Natural killer cell (primary cell): ENCODE measurements at places on chromosomes 4 and X. TPM values are rescaled to one million over a fixed set of nuclear protein-coding genes. Genes with fewer than 3 reads are reported as not detected.

GSX2 gene
- total RNA-seq: not detected

- peak; percentile 41 for DNase-seq
- H3K4me1 ChIP-seq: no peaks in the 10 kb centered on the region
- no peak overlapping the region for H3K27ac ChIP-seq
- H3K36me3 ChIP-seq: no peaks in the 10 kb centered on the region
- no peak overlapping the region for H3K4me3 ChIP-seq
- H3K27me3 ChIP-seq: no peaks in the 10 kb centered on the region
Measured at GRCh38 chrX:46381630-46382029, 163.6 kb downstream of the ZNF674 start.

ARHGEF9 gene
- 69.1 TPM for total RNA-seq

DNA sequence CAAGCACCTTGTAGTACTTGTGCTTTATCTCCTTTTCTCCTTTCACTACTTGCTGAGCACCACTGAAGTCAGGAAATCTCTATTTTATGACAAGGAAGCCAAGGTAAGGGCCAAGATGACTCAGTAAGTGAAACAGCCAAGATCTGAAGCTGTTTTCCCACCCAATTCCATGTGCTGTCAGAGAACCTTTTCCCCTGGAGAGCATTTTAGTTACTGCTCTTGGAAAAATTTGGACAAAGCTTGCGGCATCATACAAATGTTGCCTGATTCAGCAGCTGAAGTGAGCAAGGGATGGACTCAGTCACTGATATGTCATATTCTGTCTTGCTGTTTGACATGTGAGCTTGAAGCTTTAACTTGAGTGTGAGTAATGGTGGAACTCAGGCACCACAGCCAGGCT is 391.4 kb downstream of the RAB28 start:
- H3K4me3 ChIP-seq: no peak overlapping the region
- H3K27ac ChIP-seq: no peak overlapping the region
- no peak for DNase-seq
- no peaks in the 10 kb centered on the region for H3K4me1 ChIP-seq

GRCh38 chrX:13699183-13699826 is 10.4 kb downstream of the RAB9A start:
- no peak for DNase-seq
- peak overlapping the region; percentile 67 for H3K27ac ChIP-seq
- no peaks in the 10 kb centered on the region for H3K27me3 ChIP-seq
- peaks cover 57% of the 10 kb centered on the region for H3K4me1 ChIP-seq
- peaks cover 3% of the 10 kb centered on the region for H3K36me3 ChIP-seq

DNA sequence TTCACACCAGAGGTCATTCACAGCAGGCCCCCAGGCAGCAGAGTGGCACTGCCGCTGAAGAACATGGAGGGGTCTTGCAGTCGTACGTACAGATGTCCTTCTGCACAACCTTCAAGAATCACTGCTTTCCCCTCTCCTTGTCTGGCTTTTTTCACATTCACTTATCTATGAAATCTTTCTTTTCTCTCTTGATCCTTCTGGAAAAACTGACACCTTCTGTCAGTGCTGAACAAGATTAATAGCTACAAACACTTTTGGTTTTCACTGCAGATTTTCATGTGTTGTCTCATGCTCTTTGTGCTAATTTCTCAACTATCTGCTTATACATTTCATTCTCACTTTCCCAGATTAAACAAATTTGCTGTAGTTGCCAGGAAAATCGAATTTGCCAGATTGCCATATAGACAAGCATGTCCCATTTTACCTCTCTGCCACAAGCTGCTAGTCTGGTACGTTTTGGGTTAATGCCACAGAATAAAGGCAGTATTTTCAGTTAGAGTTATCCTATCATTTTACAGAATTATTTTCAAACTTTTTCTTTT is 83.1 kb downstream of the RPS3A start:
- H3K27me3 ChIP-seq: no peaks in the 10 kb centered on the region
- DNase-seq: no peak
- H3K27ac ChIP-seq: no peak overlapping the region

DNA sequence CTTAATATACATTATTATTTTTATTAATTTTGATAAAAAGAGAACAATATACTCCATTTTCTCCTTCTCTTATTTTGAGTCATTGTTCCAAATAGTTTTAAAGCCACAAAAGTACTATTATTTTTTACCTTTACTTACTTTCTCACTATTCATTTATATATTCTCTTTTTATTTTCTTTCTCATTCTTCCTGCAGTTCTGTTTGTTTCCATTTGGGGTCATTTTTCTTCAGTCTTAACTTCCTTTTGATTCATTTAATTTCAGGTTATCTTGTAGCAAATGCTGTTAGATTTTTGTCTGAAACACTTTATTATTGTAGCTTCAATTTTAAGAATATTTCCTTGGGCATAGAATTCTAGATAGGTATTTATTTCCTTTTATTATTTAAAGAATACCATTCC is 438.6 kb upstream of the EPHA5 start:
- DNase-seq: no peak
- no peak overlapping the region for H3K27ac ChIP-seq
- no peaks in the 10 kb centered on the region for H3K27me3 ChIP-seq
- no peaks in the 10 kb centered on the region for H3K4me1 ChIP-seq
- no peak overlapping the region for H3K4me3 ChIP-seq

GRCh38 chr4:167210166-167210565 is 24.1 kb downstream of the SPOCK3 start:
- H3K27me3 ChIP-seq: no peaks in the 10 kb centered on the region
- no peak overlapping the region for H3K4me3 ChIP-seq
- H3K36me3 ChIP-seq: no peaks in the 10 kb centered on the region
- no peak for DNase-seq
- no peaks in the 10 kb centered on the region for H3K4me1 ChIP-seq

DNA sequence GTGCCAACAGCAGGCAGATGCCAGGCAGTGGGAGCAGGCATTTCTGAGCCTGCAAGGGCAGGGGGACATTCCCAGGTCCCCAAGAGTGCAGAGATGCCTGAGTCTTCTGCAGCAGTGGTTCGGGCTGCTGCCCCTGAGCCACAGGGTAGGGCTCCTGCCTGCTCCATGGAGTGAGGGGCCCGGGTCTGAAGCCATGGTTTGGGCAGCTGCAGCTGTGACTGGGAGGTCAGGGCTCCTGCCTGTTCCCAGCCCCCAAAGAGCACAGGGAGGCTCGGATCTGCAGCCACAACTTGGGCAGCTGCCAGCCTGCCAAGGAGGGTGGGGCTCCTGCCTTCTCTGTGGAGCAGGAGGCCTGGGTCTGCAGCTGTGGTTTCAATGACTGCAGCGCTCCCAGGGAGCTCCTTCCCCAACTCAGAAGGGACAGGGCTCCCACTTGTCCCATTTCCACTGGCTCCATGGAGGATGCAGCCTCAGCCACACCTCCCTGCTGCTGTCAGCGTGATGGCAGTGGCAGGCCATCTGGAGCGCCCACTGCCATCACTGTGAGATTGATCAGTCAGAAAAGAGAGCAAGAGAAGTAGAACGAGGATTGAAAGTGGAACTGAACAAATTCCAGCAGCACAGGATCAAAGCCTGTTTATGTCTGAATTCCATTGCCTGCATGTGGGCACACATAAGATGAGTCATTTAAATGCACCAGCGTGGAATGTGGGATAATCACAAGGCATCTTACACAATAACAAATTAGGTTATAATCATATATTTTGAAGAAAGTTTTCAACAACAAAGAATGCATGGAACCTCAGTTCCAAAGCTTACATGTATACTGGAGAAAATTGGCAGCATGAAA is 93.1 kb upstream of the CXorf51A start:
- no peaks in the 10 kb centered on the region for H3K36me3 ChIP-seq
- DNase-seq: no peak
- H3K4me1 ChIP-seq: no peaks in the 10 kb centered on the region
- no peak overlapping the region for H3K4me3 ChIP-seq
- H3K27ac ChIP-seq: no peak overlapping the region

DNA sequence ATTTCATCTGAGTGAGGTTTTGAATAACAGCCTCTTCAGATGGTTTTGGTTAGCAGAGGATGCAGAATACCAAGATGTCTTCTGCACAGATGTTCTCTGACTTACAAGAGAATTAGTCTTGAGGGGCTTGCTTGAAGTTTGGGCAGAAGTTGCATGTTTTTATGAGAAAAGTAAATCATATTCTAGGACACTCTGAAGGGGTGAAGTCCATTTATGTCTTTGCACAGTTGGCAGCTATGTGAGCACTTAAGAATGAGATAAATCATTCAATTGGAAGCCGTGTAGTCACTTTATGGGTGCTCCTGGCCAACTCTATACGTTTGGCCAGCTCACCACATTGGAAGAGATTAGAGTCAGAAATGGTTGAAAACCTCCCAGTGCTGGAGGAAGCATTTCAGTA is 252.7 kb upstream of the KCNIP4 start:
- no peak overlapping the region for H3K4me3 ChIP-seq
- H3K36me3 ChIP-seq: no peaks in the 10 kb centered on the region
- no peak overlapping the region for H3K27ac ChIP-seq
- no peaks in the 10 kb centered on the region for H3K4me1 ChIP-seq

DNA sequence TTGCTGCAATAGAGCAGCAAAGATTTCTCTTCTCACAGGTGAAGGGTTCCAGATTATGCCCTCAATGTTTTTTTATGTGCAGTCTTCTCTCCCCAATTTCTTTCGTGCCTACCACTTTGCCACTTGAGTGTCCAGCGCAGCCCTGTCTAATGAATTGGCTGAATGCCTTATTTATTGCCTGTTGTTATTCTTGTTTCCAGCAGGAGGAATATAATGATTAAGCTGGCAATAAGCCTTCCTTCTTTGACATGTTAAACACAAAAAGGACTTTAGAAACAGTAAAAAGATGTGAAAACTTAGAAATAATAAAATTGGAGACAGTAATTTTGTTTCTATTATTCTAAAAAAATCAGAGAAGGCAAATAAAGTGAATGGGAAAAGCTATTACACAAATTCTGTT is 34.6 kb upstream of the FRAS1 start:
- H3K4me1 ChIP-seq: no peaks in the 10 kb centered on the region
- no peak overlapping the region for H3K4me3 ChIP-seq
- no peaks in the 10 kb centered on the region for H3K27me3 ChIP-seq
- no peak overlapping the region for H3K27ac ChIP-seq

DNA sequence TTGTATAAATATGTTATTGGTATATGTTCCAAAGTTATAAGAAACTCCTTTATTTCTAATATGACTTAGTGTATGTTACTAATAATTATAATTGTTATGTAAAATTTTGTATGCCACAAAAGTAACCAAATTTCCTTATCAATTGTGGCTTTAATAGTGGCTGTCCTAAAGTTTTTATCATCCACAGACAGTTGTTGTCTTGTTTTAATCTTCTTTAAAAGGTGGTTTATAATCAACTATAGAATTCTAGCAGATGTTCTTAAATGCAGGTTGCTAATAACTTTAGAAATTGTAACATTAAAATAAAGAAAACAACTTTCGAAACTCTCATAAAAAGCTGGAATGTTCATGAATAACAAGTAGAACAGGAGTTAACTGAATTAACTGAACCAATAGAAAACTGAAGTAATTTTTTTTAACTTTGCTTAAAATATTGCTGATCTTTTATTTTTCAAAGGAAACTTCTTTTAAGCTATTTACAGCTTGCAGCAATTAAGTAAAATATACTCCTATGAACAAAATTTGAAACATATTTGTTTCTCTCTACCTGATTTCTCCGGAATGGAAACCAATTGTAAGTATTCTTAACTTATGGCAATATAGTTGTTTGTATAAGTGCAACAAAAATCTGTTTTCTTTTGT is 24.3 kb downstream of the HSD17B11 start:
- no peak for DNase-seq
- H3K4me3 ChIP-seq: no peak overlapping the region
- no peaks in the 10 kb centered on the region for H3K4me1 ChIP-seq

- no peak overlapping the region for H3K27ac ChIP-seq
- no peak overlapping the region for H3K4me3 ChIP-seq
- no peaks in the 10 kb centered on the region for H3K4me1 ChIP-seq
- no peak for DNase-seq
- no peaks in the 10 kb centered on the region for H3K36me3 ChIP-seq
- H3K27me3 ChIP-seq: no peaks in the 10 kb centered on the region
Measured at GRCh38 chrX:138946926-138947325, 235.4 kb upstream of the FGF13 start.

DNA sequence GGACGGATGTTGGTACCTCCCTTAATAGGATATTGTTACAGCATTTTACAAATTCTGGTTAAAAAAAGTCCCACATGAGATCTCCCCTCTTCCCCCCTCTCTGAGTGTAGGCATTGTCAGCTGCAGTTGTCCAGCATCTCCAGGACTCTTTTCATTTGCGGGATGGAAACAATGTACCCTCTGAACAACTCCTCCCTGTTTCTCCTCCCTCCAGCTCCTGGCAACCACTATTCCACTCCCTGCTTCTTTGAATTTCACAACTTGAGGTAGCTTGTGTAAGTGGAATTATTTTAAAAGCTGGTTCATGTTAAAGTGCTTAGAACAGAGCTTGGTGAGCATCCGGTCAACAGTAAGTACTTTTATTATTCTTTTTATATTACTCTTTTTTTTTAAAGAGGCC is 69.8 kb downstream of the TBL1X start:
- H3K27me3 ChIP-seq: no peaks in the 10 kb centered on the region
- peaks cover 9% of the 10 kb centered on the region for H3K4me1 ChIP-seq
- no peak overlapping the region for H3K4me3 ChIP-seq
- H3K36me3 ChIP-seq: no peaks in the 10 kb centered on the region
- DNase-seq: no peak
- H3K27ac ChIP-seq: no peak overlapping the region

DUSP21 gene
- not detected for total RNA-seq

TASL gene
- total RNA-seq: 4.7 TPM

DNA sequence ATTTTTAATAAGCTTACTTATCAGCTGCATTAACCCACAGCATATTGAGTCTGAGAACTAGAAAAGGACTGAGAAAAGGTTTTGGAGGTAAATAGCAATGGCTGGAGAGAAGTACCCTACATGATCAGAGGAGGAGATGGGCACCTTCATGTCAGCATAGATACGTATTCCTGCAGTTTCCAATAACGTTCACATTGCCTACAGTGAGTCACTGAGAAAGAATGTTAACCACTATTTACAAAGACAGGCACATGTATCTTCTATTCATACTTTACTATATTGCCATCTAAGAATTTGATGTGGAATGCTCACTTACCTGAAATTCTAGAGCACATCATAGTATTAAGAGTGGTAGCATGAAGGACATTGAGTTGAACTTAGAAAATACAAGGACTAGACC is 92.5 kb downstream of the TLL1 start:
- no peaks in the 10 kb centered on the region for H3K4me1 ChIP-seq
- H3K4me3 ChIP-seq: no peak overlapping the region
- DNase-seq: no peak
- H3K36me3 ChIP-seq: no peaks in the 10 kb centered on the region

VCX3B gene
- not detected for total RNA-seq

- peaks cover 5% of the 10 kb centered on the region for H3K27me3 ChIP-seq
- peaks cover 6% of the 10 kb centered on the region for H3K4me1 ChIP-seq
Measured at GRCh38 chr4:40857956-40858355, 108.2 kb downstream of the NSUN7 start.

PGAM4 gene
- not detected for total RNA-seq

- no peaks in the 10 kb centered on the region for H3K36me3 ChIP-seq
- DNase-seq: no peak
- H3K4me3 ChIP-seq: no peak overlapping the region
- no peak overlapping the region for H3K27ac ChIP-seq
- no peaks in the 10 kb centered on the region for H3K4me1 ChIP-seq
- no peaks in the 10 kb centered on the region for H3K27me3 ChIP-seq
Measured at GRCh38 chr4:14837860-14838259, 164.4 kb upstream of the CPEB2 start.

CT83 gene
- not detected for total RNA-seq

SLC10A7 gene
- 16.0 TPM for total RNA-seq

- H3K27ac ChIP-seq: no peak overlapping the region
- no peaks in the 10 kb centered on the region for H3K4me1 ChIP-seq
- no peaks in the 10 kb centered on the region for H3K27me3 ChIP-seq
- H3K4me3 ChIP-seq: no peak overlapping the region
- DNase-seq: no peak
Measured at GRCh38 chr4:187500796-187501195, 494.8 kb upstream of the ZFP42 start.

- H3K4me1 ChIP-seq: no peaks in the 10 kb centered on the region
- no peak overlapping the region for H3K27ac ChIP-seq
- H3K36me3 ChIP-seq: no peaks in the 10 kb centered on the region
- no peaks in the 10 kb centered on the region for H3K27me3 ChIP-seq
Measured at GRCh38 chrX:122552286-122552800, 631.7 kb upstream of the GRIA3 start.
